ENCODE measurements at places on chromosomes 16 and 17. TPM values are rescaled to one million over a fixed set of nuclear protein-coding genes. Genes with fewer than 3 reads are reported as not detected.

The EVI2A gene
- 0.21 TPM for total RNA-seq

The C1QTNF1 gene
- 0.46 TPM for total RNA-seq

The SMPD3 gene
- total RNA-seq, result not detected

The TSPOAP1 gene
- 0.21 TPM for total RNA-seq

The HOXB3 gene
- total RNA-seq, result 1.4 TPM

The ST6GALNAC2 gene
- 62.2 TPM for total RNA-seq

The TGFB1I1 gene
- 16.9 TPM for total RNA-seq

The GP1BA gene
- total RNA-seq, result not detected

The GCGR gene
- not detected for total RNA-seq

The ABCA3 gene
- not detected for total RNA-seq

The SOST gene
- not detected for total RNA-seq

The CA7 gene
- not detected for total RNA-seq

The PPP1R1B gene
- total RNA-seq, result 1.3 TPM

The PIRT gene
- not detected for total RNA-seq

The SDR42E2 gene
- total RNA-seq, result not detected

The NPIPB13 gene
- total RNA-seq, result not detected

The KCNH6 gene
- total RNA-seq, result not detected

The CCL5 gene
- not detected for total RNA-seq

The SOX8 gene
- total RNA-seq, result not detected

The NLRC5 gene
- total RNA-seq, result 0.28 TPM

The GPRC5C gene
- total RNA-seq, result 19.5 TPM

The MYH3 gene
- 0.35 TPM for total RNA-seq

The YBX2 gene
- 0.63 TPM for total RNA-seq

The NPB gene
- 3.0 TPM for total RNA-seq

The RNF43 gene
- 6.4 TPM for total RNA-seq

The HS3ST2 gene
- 0.35 TPM for total RNA-seq

The RNF157 gene
- total RNA-seq, result 0.07 TPM

The ADAM11 gene
- 0.07 TPM for total RNA-seq

The NTN1 gene
- 1.7 TPM for total RNA-seq

All from airway epithelial cell (primary cell).